ENCODE measurements at places on chromosomes 6 and 20.

DNA sequence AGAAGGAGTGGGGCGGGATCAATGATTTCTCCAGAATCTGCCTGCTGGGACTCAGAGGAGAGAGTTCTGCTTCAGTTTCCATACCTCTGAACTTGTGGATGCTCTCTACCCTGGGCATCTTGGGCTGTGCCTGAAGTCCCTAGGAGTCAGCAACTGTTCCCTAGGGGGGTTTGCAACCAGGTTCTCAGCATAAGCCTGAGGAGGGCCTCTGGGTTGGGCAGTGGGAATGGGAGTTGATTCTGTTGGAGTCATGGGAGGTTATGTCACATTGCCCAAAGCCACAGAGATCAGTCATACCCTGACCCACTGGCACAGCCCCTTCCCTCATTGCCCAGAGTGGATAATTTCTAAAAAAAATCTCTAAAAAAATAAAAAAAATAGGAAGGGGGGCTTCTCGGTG lies 47.4 kb downstream of the MOCS1 start:
- no peak for DNase-seq

DNA sequence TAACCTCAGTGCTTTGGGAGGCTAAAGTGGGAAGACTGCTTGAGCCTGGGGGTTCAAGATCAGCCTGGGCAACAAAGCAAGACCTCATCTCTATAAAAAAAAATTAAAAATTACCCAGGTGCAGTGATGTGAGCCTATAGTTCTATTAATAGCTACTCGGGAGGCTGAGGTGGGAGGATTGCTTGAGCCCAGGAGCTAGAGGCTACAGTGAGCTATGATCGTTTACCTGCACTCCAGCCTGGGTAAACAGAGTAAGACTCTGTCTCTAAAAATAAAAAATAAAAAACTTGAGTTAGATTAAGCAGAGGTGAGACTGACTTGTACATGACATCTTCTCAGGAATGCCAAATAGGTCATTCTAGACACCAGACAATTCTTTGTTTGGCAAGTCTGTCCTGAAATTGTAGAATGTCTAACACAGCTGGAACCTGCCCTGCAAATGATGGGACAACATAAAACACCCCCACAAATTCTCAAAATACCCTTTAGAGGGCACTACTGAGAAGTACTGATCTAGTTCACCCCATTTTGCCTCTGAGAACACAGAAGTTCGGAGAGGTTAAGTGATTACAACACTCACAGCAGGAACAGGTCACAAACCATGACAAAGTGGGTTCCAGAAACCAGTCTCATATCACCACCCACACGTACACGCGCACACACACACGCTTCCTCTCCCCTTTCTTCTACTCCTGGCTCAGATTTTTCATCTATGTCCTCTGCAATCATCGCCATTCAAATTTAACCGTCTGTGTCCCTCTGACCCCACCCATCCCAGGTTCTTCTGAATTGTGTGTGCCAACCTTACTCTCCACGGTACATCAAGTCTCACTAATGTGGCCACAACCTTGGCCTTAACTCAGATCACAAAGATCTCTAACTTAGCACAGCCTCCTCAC lies 38.3 kb downstream of the ARHGAP18 start:
- DNase-seq, result no peak

DNA sequence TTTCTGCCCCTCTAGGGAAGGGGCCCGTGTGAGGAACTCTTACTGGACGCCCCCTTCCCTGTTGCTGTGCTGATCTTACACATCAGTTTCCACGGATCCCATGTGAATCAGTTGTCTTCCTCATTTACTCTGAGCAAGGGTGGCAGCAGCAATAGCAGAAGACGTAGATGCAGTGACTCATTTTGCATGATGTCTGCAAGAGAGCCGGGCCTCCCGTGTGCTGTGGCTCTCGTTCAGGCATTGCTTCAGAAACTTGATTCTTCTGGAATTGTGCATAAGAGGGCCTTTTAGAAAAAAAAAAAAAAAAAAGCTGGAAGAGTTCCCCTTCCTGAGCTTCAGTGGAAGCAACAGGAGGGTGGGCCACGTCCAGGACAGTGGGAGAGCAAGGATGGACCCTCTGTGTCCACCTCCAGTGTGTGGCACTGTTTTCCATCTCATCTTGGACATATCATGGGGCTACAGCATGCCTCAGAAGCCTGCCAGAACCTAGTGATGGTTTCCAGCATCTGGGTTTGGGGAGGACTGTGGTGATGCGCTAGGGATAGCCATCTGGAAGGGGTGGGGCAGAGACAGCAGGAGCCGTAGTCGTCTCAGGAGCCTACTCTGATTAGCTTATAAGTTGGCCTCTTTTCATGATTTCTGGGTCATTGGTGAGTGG lies 62.1 kb downstream of the FOXO3 start:
- DNase-seq, result peak; percentile 87

DNA sequence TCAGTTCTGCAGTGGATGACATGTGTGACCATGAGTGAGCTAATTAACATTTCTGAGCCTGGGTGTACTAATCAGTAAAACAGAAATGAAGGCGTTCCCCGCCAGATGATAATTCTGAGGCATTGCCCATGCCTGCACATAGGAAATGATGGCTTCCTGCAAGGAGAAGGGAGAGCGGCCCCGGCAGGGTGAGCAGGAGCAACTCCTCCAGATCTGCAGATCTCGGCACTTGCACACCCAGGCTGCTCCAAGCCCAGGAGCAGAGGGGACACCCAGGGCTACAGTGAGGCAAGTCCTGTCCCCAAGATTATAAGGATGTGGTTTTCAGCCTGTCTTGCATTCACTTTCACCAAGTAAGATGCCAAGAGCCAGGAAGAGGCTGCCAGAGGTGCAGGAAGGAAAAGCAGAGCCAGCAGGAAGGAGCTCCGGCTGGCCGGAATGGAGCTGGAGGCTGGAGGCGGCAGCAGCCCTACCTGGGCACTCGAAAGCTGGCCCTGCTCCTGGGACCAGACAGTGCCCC lies 177.5 kb upstream of the CST7 start:
- no peak for DNase-seq

- DNase-seq, result no peak
These were observed 86.9 kb downstream of the LYRM4 start for GRCh38 chr6:5173810-5174209.

DNA sequence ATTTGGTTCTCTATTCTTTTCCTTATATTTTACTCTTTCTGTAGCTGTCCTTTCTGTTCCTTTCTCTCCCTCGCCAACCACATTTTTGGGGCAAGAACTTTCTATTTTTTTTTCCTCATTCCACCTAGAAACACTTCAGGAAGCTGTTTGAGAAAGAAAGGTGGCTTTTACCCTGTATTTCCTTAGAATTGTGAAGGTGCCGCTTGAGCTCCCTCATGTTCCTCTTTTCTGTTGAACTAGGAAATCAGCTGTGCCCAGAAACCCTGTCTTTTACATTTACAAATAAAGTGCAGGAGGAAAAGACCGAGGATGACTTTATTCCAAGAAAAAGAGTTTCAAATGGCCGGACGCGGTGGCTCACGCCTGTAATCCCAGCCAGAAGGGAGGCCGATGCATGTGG lies 38.2 kb downstream of the OR2B2 start:
- no peak for DNase-seq

GRCh38 chr6:140747114-140747513 lies 1372.7 kb upstream of the CITED2 start:
- DNase-seq, result no peak

GRCh38 chr20:60966031-60966430 lies 286.0 kb upstream of the CDH4 start:
- no peak for DNase-seq

DNA sequence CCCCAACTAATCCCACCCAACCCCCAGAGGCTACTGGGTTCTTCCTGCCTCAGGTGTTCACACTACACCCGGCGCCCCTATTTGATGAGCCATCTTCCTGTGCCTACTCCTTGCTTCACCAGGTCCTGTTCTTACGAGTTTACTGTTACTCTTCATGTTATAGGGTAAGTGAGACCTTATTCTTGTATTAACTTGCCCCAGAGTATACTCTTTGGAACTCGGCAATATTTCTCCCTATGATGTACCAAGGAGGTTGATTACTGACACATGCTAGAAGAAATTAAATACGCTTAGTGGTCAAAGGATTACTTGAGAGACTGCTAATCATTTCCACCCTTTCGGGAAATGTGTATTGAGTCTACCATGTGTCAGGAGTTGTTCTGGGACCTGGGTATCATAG lies 8.9 kb downstream of the RING1 start:
- no peak for DNase-seq

DNA sequence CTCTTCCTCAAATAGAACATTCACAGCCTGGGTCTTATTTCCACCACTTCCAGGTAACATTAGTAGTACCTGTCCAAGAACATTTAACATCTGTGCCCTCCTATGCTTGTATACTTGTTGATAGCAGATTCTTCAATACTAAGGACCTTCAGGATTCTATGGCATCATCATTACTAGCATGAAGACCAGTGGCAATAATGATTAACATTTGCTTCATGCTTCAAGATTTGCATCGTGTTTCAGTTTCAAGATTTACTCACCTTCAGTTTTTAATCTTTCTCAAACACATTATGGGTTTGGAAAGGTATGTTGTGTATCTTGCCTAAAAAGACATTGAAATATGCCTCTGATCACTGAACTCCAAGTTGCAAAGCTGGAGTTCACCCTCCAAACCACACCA lies 412.8 kb upstream of the NRSN1 start:
- no peak for DNase-seq

- DNase-seq, result no peak
These were observed 26.7 kb upstream of the TTPAL start for GRCh38 chr20:44448753-44449546.

DNA sequence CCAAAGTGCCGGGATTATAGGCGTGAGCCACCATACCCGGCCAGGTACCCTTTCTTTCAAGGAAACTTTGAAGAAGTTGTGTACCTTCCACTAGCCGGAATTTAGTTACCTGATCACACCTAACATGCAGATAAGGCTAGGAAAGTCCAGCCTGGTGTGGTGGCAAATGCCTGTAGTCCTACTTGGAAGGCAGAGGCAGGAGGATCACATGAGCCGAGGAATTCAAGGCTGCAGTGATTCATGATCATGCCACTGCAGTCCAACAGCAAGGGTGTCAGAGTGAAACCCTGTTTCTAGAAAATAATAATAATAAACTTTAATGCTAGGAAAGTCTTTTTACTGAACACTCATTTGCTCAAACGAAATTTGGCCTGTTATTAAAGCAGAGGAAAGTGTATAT lies 21.0 kb downstream of the NFYA start:
- no peak for DNase-seq

- DNase-seq, result no peak
These were observed 129.2 kb downstream of the BCKDHB start for GRCh38 chr6:80235647-80236046.

GRCh38 chr20:40568200-40568599 lies 120.8 kb downstream of the MAFB start:
- no peak for DNase-seq

DNA sequence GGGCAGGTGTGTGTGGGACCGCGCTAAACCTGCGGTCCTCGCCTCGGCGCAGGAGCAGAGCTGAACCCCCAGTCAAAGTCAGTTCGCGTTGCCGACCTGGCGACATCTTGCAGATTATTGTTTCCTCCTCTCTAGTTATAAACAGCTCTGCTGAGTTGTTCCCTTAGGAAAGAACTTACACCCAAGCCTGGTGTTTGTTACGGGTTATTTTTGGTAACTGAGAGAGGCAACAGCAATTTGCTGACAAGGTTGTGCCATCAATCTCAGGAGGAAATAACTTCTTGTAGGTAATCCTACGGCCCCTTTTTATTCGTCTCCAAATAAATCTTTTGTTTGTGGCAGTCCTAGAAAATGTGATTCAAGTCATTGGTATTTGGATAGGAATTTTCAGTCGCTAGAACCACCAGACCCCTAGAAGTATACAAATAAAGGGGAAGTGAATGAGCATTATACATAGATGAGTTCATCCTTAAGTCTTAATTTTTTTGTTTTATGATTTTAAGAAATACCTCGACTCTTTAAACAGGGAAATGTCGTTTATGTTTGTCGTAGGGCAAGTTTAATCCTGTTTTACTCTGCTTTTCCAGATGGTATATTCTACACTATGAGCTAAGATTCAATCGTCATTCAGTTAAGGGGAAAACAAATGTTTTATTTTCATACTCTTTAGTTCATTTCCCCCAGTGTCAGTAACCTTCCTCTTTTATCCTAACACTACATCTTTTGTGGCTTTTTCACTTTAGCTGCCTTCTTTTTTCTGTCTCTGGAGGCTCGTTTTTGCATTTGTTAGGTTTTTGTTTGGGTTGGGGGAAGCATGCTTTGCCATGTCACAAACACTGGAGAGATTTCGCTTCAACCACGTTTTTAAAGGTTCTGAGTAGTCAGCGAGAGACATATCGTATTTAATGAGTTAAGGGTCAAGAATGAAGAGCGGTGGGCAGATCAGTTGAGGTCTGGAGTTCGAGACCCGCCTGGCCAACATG lies 1.2 kb downstream of the PM20D2 start:
- no peak for DNase-seq

- DNase-seq, result peak; percentile 4
These were observed 6.2 kb downstream of the TRIM38 start for GRCh38 chr6:25968769-25969168.

DNA sequence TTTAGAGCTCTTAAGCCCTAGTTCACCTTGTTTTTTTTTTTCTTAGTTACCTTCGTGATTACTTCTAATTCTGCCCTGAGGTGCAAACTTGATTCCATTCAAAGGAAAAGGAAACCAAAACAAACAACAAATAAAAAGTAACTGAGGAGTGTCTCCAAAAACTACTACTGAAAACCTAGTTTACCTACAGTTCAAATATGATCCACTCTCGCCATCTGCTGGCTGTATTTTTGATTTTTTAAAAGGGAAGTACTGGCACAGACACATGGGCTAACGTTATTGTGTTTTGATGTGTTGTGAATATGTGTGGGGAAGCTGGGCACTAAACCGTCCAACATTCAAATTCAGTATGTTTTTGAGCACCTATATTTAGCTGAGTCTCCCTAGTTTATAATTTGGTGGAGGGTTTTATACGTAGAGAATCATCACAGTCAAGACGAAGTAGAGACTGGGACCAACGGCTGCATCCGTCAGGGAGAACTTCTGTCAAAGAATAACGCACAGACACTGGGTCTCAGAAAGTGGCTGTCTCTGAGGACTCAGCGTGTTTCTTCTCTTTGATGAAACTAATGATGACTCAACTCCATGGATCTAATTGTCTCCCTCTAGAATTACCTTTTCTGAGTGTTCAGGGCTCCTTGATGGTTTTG lies 373.5 kb upstream of the BTBD3 start:
- peak; percentile 43 for DNase-seq

GRCh38 chr20:13259921-13260320 lies 38.8 kb downstream of the ISM1 start:
- no peak for DNase-seq

GRCh38 chr6:53845280-53846195 lies 50.7 kb downstream of the LRRC1 start:
- no peak for DNase-seq

DNA sequence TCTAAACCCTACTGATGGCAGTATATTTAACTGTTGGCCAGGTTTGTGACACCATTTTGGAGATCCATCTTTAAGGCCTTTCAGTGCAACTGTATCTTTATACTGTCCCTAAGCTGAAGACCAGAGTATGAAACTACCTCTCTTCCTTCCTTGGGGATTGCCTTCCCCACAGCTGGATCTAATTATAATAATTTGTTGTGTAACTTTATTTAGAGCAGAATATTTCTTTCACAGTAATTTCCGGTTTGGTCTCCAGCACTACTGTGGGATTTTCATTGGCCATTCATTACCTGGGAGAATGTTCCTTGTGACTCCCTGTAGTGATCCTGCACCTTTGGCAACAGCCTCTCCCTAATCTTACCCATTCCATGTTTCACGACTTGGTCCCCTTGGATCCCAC lies 75.2 kb downstream of the AKAP7 start:
- DNase-seq, result peak; percentile 14

All from AG09309 (cell line).